ENCODE measurements at places on chromosomes 12 and 14.

DNA sequence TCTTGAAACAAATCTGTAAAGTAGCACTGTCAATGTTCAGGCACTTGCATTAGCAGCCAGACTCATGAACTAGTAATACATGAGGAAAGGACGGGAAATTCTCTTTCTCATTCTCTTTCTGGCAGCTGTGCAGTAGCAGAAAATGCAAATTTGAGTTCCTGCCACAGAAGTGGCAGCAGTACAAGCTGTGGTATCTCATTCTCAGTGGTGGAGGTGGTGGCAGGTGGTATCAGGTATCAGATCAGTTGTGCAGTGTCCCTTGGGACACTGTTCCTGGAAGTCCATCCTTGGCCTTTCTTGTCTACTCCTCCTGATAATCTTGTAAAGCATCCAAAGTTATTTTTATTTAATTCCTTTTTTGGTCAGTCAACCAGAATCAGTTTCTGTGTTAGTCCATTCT is 103.0 kb downstream of the C12orf42 start:
- DNase-seq, result no peak

DNA sequence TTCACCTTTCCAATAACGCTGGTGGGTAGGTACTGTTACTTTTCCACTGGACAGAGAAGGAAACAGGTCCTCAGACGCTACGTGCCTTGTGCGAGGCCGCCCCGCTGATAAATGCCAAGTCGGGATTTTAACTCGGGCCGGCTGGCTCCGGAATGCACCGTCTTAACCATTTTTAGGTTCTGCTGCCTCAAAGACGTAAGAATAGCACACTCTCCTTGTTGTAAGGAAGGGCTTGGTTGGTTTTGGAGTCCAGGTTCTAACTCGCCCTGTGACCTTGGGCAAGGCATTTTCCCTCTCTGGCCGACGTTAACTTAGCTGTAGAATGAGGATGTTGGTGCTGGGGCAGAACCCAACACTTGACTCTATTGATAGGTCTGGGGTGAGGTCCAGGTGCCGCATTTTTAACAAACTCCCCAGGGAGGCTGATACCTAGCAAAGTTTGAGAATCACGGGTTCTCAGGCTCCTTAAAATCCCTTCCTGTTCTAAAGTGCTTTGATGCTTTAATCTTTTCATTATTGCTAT is 814 bp downstream of the ANKRD13A start:
- peak; percentile 46 for DNase-seq

- DNase-seq, result no peak
Measured at GRCh38 chr12:48857278-48857994, 5.5 kb upstream of the DDX23 start.

- DNase-seq, result no peak
Measured at GRCh38 chr14:51880835-51881580, 20.6 kb downstream of the GNG2 start.

DNA sequence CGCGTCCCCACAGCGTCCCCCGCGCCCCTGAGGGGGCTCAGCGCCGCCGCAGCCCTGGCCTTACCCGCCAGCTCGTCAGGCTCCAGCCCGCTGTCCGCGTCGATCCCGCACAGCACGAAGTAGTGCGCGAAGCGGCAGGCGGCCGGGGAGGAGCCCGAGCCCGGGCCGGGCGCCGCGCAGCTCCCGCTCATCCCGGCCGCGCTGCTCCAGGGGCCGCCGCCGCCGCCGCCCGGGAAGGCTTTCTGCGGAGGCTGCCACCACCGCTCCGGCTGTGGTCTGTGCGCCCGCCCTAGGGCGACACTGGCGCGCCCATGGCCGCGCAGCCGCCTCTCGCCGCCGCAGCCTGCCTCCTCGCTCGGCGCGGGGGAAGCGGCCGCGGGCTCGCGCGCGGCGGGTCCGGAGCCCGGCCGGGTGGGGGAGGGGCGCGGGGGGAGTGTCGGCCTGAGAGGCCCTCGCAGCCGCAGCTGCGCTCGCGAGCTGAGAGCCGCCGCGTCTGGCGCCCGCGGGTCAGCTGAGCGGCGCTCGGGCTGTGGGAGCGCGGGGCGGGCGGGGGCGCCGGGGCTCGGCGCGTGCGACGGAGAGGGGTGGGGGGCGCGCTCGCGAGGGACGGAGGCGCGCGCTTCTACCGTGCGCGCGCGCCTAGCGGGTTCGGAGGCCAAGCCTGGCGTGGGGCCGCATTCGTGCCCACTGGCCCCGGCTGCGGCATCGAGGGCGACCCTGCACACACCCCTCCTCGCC is at the start of gene DENND5B:
Gene DENND5B (minus strand): TSS at position 495 of the 738 bp plus-strand sequence. CDS start 304 bp downstream, at position 191.
- no peak for DNase-seq

DNA sequence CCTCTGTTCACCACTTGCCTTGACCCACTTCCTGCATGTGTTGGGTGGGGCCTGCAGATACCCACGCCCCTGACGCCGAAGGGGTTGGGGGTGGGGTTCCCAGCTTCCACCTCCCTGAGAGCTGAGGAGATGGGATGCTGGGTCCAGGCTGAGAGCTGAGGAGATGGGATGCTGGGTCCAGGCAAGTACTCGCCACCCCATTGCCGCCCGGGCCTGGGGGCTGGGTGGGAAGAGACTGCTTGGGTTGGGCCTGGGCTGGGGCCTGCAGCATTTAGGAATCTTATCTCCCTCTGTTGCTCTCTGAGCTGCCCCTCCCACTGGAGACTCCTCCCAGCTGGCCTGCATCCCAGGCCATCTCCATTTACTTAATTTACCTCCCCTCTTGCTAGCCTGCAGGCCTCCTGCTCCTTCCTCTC is 17.4 kb downstream of the TEAD4 start:
- peak; percentile 83 for DNase-seq

GRCh38 chr14:36857136-36857535 is 195.5 kb downstream of the PAX9 start:
- no peak for DNase-seq

DNA sequence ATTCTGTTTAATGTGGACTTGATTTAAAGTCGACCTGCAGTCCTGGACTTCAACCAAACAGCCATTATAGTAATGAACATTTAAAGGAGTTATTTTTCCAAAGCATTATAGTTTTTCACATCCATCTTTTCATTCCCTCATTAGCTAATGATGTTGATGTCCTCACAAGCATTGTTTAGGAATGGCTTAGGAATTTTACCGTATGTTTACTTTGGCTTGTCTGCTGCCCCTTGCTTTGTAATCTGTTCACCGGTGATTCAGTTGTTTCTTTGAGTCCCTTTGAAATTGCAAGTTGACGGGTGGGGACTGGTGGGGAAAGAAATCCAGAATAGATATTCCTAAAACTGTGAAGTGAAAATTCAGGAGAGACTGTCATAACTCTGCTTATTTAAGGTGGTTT is 25.4 kb downstream of the PRKCH start:
- DNase-seq, result no peak

DNA sequence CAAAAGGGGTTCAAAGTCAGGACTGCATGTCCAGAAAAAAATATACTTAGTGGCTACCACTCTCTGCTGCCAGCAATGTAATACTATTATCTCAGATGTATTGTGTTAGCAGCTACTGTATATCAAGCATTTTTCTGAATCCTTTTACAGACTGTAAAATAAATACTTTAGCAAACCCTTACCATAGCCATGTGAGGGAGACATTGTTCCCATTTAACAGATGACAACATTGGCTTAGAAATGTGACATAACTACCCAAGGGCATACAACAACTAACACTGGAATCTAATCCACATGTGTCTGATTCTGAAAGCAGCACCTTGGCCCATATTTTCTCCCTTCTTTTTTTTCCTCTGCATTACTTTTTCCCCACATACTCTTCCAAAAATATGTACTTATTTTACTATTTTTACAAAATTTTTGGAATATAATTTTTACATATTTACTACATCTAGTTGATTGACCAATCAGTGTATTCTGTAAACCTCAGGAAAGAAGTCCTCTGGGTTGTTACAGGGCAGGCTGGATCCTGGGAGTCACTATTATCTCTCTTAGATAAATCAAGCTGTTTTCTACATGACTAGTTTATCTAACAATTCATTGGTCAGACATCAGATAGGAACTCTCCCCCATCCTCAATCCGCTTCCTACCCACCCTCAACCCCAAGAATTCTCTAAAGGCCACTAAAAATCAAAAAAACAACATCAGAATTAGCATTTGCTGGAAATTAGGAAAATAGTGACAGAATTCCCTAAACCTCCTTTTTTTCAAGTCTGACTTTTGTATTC is 154.1 kb downstream of the BTG1 start:
- no peak for DNase-seq

- DNase-seq, result no peak
Measured at GRCh38 chr12:27577688-27578087, 53.7 kb downstream of the PPFIBP1 start.

DNA sequence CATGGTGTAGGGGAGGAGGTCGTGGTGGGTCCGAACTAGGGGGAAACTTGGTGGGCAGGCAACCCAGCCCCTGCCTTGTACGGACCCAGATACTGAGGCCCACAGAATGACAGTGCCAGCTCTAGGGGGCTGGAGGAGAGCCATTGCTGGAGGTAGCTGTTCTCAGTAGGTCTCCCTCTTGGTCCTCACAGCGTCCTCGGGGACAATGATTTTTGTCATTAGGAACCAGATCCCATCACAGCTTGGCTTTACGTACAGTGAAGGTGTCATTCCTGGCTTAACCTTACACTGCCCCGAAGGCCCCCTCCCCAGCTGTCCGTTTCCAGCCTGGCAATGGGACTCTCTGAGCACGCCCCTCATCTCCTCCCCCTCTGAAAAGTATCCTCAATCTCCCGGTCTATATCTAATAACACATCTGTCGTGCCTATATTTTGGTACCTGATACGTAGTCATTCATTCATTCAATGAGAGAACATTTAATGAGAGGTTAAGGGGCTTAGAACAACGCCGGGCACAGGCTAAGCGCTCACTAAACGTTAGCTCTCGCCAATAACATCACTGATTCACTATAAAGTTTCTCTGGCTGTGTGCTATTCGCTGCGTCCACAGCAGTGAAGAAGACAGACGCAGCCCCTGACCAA is 597 bp upstream of the DYNC1H1 start:
- no peak for DNase-seq

- no peak for DNase-seq
Measured at GRCh38 chr12:24111086-24111485, 161.6 kb upstream of the SOX5 start.

DNA sequence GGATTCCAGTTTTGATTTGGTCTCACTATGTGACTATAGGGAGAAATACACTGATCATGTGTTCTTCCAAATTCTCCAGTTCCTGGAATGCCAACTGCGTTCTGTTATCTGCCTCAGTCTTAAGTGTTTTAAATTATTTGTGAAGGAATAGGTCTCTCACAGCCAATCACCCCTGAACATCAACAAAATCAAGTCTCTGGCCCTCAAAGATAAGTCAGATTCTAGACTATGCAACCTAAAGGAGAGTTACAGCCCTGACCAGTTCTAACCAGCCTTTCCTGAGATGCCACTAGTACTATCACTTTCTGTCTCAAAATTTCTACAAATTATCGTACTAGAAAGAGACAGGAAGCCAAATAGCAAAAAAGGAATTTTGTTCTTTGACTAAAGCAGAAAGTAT is 22.3 kb downstream of the ZFC3H1 start:
- DNase-seq, result no peak

- DNase-seq, result no peak
Measured at GRCh38 chr12:30043151-30043847, 259.6 kb upstream of the TMTC1 start.

GRCh38 chr12:22334410-22335100 is at the start of gene ST8SIA1:
Gene ST8SIA1, minus strand, starts transcription at chr12:22334707. Its CDS starts 475 bp downstream, at chr12:22334232.
- DNase-seq, result peak; percentile 15

DNA sequence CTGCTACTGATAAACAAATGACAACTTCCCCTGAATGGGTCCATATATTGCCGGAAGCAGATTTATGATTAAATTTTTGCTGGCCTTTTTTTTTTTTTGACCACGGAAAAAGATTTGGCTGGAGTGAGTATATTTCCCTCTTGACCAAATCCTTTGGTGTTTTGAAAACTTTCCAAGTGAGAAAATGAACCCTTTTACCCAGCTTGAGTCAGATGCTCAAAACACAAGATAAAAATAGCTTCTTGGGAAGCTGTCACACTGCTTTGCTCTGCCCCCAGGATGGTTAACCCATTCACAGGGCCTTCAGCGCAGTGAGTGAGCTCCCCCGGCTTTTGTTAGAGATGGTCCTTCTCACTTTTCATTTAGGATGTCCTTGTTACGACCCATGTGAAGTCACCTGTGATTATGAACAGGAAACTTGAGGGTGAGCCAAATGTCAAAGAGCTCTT is 224.3 kb downstream of the PELI2 start:
- no peak for DNase-seq

DNA sequence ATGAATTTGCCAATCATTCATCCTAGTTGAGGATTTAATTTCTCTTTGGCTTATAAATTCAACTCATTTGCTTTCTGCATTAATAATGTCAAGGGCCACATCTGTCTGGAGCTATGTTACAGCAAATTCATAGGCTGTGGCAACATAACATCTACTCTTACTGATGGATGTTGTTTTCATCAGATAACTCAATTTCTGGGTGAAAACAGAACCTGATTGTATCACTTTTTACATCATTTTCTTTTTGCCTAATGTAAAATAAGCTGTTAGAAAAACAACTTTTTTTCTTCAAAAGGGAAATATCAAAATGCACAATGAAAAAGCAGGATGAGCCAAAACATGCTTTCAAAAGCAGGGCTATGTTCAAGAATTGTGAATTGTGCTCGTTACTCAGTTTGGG is 73.3 kb downstream of the HELB start:
- DNase-seq, result no peak

DNA sequence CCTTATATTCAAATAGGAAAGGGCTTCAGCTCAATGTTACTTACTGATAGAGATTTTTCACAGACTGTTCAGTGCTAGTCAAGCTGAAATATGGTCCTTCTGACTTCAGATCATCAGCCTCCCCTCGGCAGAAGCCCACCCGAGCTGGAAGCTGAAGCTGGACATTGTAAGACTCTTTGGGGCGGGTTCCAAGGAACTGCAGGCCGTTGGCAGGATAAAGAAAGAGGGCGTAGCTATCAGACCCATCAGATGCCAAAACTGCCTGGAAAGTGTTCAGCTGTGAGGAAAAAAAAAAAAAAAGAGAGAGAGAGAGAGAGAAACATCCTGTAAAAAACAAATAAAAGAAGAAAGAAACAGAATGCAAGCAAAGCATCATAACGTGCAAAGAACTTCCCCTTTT is 8.8 kb downstream of the NID2 start:
- DNase-seq, result no peak

DNA sequence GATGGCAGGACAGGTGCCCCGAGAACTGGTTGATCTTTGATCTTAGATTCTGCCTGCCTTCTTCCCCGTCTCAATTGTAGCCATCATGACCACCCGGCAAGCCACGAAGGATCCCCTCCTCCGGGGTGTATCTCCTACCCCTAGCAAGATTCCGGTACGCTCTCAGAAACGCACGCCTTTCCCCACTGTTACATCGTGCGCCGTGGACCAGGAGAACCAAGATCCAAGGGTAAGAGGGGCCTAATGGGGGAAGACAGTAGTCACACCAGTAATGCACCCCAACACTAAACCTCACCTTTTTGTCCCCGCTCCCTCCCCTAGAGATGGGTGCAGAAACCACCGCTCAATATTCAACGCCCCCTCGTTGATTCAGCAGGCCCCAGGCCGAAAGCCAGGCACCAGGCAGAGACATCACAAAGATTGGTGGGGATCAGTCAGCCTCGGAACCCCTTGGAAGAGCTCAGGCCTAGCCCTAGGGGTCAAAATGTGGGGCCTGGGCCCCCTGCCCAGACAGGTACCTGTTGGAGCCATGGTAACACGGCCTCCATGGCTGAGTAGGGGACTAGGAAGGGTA is 556 bp downstream of the TROAP start:
- no peak for DNase-seq

- no peak for DNase-seq
Measured at GRCh38 chr12:101863981-101864380, 13.4 kb upstream of the DRAM1 start.

Data from ELF-1 (cell line).